Activated CD4-positive, alpha-beta T cell treated with anti-CD3 and anti-CD28 coated beads, Interleukin-2, Interleukin-4, amounts not matched to agents 100 ng/mL and 50 ng/mL, durations not matched to agents 16 hours and 8 hours (primary cell): ENCODE measurements at places on chromosomes 1 and 21.

GRCh38 chr1:179632868-179633267 is 41.2 kb downstream of the TDRD5 start:
- DNase-seq: no peak

DNA sequence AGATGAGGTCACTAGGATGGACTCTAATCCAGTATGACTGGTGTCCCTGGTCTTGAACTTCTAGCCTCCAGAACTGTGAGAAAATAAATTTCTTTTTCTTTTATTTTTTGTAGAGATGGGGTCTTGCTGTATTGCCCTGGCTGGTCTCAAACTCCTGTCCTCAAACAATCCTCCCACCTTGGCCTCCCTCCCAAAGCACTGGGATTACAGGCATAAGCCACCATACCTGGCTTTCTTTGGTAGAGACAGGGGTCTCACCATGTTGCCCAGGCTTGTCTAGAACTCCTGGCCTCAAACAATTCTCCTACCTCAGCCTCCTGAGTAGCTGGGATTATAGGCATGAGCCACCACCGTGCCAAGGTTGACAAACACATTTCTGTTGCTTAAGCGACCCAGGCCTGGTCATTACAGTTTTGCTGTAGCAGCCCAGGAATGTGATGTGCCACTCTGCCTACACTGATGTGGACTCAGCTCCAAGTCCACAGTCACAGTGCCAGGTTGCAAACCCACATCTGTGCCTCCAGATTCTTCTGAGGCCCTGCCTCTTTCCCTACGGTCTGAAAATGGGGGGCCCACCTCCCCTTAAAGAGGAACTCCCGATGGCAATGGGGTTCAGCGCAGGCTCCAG is 15.9 kb downstream of the PYCR2 start:
- DNase-seq: no peak

GRCh38 chr1:3440300-3440681 is 14.2 kb upstream of the ARHGEF16 start:
- DNase-seq: no peak

DNA sequence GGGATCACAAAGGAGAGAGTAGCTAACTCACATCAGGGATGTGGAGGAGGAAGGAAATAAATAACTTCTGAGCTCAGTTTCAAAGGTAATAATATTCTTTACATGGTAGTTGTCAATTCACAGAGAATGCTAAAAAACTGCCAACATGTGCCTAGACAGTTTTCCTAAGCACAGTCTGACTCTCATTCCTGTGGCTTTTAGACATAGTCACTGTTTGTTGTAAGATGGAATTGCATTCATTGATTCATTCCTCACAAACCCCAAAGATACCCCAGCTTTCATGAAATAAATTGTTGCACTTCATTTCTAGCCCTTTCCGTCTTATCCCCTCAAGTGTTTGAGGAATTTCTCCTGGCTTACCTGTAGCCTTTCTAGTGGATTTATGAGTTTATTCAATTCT is 263.9 kb downstream of the NTNG1 start:
- DNase-seq: no peak

DNA sequence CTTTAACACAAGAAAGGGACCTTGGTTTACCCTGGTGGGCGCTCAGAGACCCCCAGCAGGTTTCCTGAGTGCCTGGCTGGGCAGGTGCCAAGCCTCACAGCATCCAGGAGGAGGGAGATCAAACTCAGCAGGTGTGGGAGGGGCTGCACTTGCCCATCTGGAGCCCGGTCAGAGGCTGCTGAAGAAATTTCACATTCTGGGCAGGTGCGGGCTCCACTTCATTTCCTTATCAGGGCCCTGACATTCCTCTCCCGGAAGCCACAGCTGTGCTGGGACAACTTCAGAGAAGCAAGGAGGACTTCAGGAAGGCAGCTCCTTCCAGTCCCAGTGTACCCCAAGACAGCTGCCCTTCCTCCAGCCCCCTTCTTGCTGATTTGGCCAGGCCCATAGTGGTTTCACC is 82.9 kb downstream of the ITPKB start:
- DNase-seq: no peak
